ENCODE measurements at places on chromosomes 3 and 15.
A peak's percentile ranks its signal among the peaks of the same experiment; 100 is the strongest.

DNA sequence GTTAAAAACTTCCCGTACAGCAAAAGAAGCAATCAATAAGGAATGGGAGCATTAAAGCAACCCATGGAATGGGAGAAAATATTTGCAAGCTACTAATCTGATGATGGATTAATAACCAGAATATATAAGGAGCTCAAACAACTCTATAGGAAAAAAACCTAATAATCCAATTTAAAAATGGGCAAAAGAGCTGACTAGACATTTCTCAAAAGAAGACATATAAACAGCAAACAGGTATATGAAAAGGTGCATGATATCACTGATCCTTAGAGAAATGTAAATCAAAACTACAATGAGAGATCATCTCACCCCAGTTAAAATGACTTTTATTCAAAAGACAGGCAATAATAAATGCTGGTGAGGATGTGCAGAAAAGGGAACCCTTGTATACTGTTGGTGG, 52.7 kb upstream of the POU1F1 start:
- no peak for DNase-seq

GRCh38 chr3:166444336-166444735, 607.1 kb upstream of the BCHE start:
- no peak for DNase-seq

DNA sequence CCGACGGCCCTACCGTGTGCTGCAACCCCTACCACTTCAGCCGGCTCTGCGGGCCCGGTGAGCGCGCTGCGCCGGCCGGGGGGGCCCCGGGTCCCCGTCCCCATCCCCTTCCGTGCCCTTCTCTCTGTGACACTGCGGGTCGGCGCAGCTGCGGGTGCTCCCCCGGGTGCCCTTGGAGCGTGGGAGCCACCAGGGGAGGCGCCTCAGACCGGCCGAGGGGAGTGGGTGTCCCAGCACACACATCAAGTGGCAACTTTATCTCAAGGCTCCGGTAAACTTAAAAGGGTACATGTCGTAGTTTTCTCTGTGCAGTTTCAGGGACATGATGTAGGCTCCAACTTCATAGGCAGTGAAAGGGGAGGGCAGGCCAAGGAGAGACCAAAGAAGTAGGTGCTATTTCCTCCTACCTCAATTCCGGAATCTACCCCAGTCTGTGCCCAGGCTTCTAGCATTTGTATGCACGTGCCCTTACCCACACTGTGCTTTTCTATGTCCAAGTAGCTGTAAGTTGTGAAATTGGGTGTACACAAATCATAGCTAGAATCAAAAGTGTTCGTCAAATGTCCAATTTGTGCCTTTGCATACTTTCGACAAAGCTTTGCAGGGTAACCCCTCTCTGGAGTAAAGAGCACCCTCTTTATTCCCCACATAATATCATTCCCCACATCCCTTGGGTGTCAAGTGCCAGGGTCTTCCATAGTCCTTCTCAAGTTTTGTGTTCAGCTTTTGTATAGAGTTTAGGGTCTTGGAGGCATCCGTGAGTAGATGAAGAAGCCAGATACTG, 2.2 kb downstream of the SMAD6 start:
- no peak for DNase-seq

- no peak for DNase-seq
These were observed 11.8 kb downstream of the FBXL22 start for GRCh38 chr15:63608989-63609388.

GRCh38 chr3:74287557-74287956, 326.9 kb downstream of the CNTN3 start:
- no peak for DNase-seq

DNA sequence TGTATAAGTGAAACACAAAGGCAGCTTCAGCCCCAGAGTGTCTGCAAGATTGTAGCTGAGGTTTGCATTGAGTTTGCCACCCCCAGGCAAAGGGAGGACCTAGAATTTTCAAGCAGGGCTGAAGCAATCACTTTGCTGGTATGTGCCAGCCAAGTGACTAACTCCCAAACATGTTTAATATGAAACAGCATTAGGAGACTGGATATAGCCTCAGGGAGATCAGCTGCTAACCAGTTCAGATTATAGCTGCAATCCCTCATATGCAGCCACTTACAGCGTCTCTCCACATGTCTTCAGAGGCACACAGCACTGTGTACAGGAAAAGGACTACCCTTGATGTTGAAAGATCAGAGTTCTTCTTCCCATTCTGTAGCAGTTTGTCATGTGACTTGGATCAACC, 38.4 kb upstream of the PPP2R3A start:
- no peak for DNase-seq

DNA sequence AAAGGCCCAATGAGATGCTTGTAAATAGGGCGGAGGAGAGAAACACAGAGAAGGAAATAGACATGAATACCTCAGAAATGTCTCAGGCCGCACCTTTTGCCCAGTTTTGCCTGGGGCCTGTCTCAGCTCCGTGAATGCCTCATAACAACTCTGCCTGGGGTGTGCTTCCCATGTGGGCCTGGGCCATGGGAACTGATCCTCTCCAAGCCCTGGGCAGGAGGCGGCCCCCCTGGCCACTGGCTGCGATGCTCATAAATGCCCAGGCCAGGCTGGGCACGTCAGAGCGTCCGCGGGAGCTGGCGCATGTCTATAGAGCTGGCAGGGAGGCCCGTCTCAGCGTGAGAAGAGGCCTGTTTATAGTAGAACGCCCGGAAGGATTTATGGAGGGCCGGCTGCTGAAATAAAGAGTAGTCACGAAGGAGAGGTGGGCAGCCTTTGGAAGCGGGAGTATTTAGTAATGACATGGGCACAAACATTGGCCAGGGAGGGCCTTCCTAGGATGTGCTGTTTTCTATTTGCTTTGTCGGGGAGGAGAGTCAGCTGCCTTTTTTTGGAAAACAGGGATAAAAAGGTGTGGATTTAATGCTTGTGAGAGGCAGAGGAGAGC, 85.9 kb upstream of the IGF1R start:
- DNase-seq = no peak

GRCh38 chr3:29353807-29354206, 72.9 kb downstream of the RBMS3 start:
- DNase-seq = peak; percentile 24

DNA sequence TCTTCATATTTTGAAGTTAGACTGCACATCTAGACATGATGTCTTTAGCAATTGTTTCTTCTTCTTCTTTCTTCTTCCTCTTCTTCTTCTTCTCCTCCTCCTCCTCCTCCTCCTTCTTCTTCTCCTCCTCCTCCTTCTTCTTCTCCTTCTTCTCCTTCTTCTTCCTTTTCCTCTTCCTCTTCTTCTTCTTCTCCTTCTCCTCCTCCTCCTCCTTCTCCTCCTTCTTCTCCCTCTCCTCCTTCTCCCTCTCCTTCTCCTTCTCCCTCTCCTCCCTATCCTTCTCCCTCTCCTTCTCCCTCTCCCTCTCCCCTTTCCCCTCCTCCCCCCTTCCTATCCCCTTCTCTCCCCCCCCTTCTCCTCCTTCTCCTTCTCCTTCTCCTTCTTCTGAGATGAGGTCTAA, 21.9 kb downstream of the TCF12 start:
- DNase-seq = no peak

- no peak for DNase-seq
These were observed 466 bp downstream of the NFKBIZ start for GRCh38 chr3:101849714-101850245.

GRCh38 chr3:142876417-142876816, 12.5 kb downstream of the PCOLCE2 start:
- no peak for DNase-seq

GRCh38 chr3:52436500-52437149, 8.3 kb downstream of the SEMA3G start:
- peak; percentile 21 for DNase-seq

- DNase-seq = peak; percentile 24
These were observed 91.5 kb downstream of the CD47 start for GRCh38 chr3:107999215-107999775.

DNA sequence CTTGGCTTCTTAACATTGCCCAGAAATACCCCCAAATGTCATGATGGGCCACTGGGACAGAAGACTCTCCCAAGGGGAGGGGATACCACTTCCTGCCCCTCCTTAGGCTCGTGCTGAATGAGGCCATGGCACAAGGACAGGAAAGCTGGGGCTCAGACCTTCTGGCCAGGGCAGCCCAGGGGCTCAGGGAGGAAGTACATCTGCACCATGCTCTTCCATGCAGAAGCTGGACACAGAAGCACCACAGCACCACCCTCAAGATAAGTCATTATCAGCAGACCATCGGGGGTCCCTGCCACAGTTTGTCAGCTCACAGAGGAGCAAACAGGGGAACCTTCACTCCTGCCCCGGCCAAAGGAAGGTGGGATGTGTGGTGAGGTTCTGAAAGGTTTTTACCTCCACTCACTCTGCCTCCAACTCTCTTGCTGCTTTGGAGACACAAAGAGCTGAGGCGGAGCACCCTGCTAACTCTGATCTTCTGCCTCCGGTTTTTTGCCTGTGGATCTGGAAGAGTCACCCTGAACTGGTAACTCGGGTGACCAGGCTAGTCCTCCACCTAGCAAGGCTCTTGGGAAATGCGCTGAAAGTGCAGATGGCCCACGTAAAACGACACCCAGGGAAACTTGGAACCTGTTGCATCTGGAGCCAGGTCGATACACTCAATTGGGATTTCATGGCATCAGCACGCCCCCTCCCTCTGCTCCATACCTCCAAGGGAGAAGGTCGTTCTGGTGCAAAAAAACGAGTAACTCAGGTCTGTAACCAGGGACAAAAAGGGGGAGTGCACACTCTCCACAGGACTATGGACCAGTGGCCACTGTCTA, 8.3 kb downstream of the BMF start:
- DNase-seq = no peak

DNA sequence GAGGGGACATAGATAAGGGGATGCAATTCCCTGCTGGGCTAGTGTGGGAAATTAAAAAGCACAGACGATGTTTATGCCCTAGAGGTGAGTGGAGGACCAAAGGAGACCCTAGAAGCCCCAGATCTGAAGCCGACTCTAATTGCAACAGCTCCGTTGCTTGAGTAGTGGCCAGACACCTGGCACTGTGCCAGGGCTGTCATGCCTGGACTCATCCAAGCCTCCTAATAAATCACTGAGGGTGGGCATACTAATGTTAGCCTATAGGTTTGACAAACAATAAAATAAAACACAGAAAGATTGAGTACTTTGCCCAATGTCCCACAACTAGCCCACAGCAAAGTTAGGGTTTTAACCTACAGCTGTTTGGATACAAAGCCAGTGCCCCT, 25.4 kb upstream of the MRPS22 start:
- DNase-seq = no peak

DNA sequence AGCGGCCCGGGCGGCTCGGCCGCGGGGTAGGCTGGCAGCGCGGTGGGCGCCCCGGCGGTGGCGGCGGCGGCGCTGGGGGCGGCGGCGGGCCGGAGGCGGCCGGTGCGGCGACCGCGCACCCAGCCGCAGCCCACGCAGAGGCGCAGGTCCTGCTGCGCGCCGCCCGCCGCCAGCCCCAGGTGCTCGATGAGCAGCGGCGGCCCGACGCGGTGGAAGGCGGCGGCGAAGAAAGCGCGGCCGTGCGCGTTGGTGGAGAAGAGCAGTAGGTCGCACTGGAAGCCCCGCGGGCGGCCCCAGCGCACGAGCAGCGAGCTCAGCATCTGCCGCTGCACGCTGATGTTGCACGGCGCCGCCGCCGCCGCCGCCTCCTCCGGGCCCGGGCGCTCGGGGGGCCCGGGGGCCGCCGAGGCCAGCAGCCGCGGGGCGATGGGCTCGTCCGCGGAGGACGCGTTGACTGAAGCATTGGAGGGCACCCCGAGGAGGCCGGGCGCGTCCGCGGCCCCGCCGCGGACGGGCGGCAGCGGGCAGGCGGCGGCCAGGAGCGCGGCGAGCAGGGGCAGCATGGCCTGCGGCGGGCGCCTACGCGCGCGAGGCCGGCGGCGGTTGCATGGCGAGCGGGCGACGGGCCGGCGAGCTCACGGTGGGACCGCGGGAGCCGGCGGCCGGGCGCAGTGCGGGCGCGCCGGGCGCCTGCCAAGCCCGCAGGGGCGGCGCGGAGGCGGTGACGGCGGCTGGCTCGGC, 452 bp downstream of the TMEM158 start:
- peak; percentile 46 for DNase-seq

- peak; percentile 42 for DNase-seq
These were observed 217.1 kb upstream of the KCNMB2 start for GRCh38 chr3:178318941-178319816.

DNA sequence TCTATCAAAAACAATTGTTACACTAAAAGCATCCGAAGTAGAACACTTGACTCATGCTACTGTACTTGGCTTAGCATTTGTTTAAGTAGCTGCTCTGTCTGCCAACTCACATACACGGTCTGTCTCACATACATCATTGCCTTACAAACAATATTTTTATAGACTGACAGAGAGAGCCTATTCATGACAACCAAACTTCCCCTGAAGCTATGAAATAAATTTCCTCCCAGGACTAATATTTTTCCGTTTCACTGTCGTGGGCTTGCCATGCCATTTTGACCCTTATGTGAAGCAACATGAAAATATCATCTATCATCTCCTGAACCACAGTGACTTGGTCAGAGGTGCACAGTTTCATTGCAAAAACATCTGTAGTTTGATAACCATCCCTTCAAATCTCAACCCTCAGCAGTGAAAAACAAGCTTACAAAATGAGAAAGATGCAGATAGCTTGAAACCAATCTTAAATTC, 66.5 kb upstream of the PYGO1 start:
- peak; percentile 75 for DNase-seq

- peak; percentile 7 for DNase-seq
These were observed 60.5 kb upstream of the ACTC1 start for GRCh38 chr15:34855893-34856292.
